H1 (cell line): ENCODE measurements at places on chromosomes 1 and 21. TPM values are rescaled to one million over a fixed set of nuclear protein-coding genes. Genes with fewer than 3 reads are reported as not detected.

DNA sequence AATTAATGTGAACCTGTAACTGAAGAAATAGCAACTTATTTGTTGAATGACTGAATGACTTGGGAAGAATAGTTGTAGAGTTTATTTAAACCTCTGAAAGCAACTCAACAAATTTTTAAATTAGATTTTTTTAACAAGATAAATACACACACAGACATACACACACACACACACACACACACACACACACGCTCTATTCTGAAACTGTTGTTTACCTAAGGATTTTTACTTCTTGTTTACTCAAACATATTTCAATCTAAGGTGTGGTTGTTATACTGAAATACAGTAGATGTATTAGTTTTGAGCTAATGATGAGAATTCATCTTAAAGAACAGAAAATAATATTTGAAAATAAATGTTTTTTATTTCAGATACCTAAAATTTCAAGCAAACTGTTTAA is 11.5 kb downstream of the ACADM start:
- H3K27me3 ChIP-seq, result no peaks in the 10 kb centered on the region
- DNase-seq, result no peak
- H3K27ac ChIP-seq, result no peak overlapping the region
- no peaks in the 10 kb centered on the region for H3K36me3 ChIP-seq

The ABCD3 gene
- 28.1 and 29.4 TPM in 2 replicates for total RNA-seq

DNA sequence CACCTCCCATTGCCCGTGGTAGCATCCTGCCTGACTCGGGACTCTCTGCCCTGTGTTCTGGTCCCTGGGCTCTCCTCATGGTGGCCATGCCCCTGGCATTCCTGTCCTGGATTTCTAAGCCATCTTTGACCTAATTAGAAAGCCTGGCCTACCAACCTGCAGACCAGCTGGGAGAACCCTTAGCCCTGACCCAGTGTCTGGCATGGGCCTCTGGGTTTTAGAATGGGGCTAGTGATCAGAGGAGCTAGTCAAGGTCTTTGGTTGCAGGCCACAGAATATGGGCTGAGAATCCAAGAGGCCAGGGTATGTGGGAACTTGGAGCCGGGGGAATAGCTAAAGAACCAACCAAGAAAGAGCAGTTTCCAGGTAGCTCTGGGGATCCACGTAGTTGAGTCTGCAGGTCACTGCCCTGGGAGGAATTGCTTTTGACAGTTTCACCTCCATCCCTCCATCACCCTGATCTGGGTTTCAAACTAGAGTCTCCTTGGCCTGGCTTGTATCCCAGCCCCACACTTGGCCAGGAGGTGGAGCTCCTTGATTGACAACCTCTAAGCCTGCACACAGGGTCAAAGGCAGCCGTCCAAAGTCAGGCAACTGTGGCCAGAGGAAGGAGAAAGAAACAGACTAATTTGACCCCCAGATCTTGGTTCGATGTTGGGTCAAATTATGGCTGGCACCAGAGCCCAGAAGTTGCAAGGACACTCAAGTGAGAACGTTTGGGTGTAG is 54.7 kb upstream of the ABCG1 start:
- H3K4me1 ChIP-seq, result peaks cover 2% of the 10 kb centered on the region; the same call in 1 of the 2 replicates
- H3K4me3 ChIP-seq, result no peak overlapping the region
- no peak for DNase-seq

DNA sequence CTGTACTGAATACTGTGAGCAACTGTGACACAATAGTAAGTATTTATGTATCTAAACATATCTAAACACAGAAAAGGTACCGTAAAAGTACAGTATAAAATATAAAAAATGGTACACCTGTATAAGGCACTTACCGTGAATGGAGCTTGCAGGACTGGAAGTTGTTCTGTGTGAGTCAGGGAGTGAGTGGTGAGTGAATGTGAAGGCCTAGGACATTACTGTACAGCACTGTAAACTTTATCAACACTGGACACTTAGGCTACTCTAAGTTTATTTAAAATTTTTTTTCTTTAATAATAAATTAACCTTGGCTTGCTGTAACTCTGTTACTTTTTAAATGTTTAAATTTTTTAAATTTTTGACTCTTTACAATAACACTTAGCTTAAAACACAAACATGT is 24.5 kb upstream of the SHCBP1L start:
- DNase-seq, result no peak
- H3K27me3 ChIP-seq, result no peaks in the 10 kb centered on the region
- no peak overlapping the region for H3K27ac ChIP-seq
- H3K36me3 ChIP-seq, result no peaks in the 10 kb centered on the region

GRCh38 chr1:155018617-155019348 is 14.8 kb downstream of the DCST2 start:
- no peak overlapping the region for H3K4me3 ChIP-seq
- no peaks in the 10 kb centered on the region for H3K27me3 ChIP-seq
- DNase-seq, result no peak
- peaks cover 11% of the 10 kb centered on the region; the same call in 1 of the 2 replicates for H3K4me1 ChIP-seq
- H3K36me3 ChIP-seq, result peaks cover 29% of the 10 kb centered on the region
- H3K27ac ChIP-seq, result no peak overlapping the region

The COL11A1 gene
- 27.9 and 28.3 TPM in 2 replicates for total RNA-seq
